ENCODE measurements at places on chromosomes 6 and 20.
A peak's percentile ranks its signal among the peaks of the same experiment; 100 is the strongest.

- no peak for DNase-seq
Measured at GRCh38 chr20:2918096-2919049, 45.1 kb downstream of the PTPRA start.

DNA sequence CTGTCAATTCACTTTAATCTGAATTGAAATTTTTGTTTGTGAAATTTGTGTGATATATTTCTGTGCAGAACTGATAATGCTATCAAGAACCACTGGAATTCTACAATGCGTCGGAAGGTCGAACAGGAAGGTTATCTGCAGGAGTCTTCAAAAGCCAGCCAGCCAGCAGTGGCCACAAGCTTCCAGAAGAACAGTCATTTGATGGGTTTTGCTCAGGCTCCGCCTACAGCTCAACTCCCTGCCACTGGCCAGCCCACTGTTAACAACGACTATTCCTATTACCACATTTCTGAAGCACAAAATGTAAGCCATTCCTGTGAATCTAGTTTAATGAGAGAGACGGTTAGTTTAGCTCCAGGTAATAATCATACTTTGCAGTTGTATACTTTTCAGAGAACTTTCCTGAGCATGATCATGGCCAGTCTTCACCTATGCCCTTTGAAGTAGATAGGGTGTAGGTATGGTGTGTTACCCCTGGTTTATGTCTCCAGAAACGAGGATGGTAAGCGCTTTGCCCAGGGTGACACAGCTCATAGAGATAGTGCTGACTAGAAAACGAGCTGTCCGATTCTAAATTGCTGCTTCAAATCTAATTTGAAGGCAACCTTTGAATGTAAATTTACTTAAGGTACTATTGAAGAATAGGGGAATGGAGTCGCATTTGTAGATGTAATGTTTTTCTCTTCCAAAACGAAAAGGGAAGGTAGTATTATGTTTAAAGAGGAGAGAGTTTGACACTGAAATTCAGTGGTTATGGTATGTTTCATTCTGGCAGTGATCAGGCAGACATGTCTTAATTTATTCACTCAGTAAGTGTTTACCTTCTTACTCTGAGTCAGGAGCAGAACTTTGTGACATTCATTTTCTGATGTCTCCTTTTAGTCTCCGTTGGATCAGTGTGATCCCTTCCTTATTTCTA, 11.4 kb downstream of the MYB start:
- no peak for DNase-seq

DNA sequence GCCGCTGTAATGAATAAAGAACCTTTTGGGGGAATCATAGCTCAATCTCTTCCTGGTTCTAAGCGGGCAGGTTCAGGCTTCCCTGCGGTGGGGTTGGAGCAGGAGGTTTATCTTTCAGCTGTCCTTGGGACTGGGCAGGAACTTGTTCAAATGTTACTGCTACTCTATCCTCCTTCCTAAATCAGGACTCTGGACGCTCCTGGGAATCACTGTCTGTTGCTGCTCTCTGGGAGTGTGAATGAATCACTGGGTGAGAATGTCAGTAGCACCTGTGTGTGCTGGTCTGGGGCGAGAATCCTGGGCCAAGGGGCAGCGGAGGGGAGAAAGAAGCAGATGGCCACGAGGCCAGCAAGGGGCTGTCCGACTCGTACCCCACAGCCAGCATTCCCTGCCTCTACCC, 65.4 kb upstream of the ZNFX1 start:
- no peak for DNase-seq

- DNase-seq, result no peak
Measured at GRCh38 chr20:40565682-40566040, 123.4 kb downstream of the MAFB start.

DNA sequence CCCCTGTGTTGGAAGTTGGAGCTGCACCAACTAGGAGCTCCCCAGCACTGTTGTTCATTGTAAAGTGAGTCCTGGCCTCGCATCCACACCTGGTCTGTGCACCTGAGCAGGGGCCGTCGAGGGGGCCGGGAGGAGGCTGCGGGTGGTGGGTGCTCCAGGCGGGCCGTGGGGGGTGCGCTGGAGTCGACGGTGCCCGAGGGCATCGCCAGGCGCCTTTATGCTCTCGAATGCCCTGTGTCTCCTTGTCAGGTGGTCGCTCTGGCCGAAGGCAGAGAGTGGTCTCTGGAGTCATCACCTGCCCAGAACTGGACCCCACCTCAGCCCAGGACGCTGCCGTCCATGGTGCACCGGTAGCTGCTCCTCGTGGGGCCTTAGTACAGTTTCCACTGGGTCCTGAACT, 4.3 kb downstream of the ARFGAP1 start:
- DNase-seq, result no peak

GRCh38 chr6:30761791-30762429, 17.6 kb upstream of the IER3 start:
- DNase-seq, result no peak

GRCh38 chr6:149419696-149420404, 19.8 kb downstream of the SUMO4 start:
- no peak for DNase-seq

- DNase-seq, result no peak
Measured at GRCh38 chr6:167058261-167058660, 59.1 kb downstream of the CEP43 start.

DNA sequence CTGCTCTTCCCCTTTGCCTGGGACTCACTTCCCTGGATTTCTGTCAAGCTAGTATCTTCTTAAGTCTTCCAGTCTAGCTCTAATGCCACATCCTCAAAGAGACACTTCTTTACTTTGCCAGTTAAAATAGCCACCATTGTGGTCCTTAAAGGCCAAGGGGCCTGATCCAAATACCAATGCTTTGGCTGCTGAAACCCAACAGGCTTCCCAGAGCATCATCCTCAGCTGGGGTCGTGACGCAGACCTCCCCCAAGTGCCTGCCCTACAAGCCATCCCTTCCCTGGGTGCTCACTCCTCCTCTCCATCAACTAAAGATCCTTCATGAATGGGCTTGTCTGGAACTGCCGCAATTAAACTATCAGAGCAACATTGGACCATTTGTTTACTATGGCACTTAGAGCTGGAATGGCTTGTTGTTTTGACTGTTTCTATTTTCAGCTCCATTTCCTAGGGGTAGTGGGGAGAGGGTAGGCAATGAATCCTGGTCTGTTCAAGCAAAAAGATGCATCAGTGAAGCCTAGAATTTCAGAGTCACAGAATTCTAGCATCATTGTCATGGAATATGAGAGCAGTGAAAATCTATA, 79.6 kb upstream of the SIRPA start:
- DNase-seq, result peak; percentile 0

- no peak for DNase-seq
Measured at GRCh38 chr6:132703936-132704335, 9.9 kb downstream of the VNN1 start.

DNA sequence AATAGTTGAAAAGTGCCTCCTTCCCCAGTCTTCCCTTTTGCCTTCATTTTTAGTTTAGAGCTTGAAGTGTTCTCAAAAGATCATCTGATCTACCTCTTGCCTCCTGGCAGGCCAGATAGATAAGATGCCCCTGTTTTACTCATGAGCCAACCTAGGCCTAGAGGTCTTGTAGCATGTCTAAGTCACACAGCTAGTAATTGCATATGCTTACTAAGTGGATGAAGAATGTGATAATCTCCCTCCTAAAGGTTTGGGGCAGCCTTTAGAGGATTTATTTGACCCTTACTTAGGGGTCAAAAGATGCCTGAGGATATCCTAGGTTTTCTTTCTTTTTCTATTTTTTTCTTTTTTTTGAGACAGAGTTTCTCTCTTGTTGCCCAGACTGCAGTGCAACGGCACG, 2.1 kb downstream of the C6orf141 start:
- DNase-seq, result no peak

GRCh38 chr20:62907384-62908317, 18.7 kb downstream of the DIDO1 start:
- DNase-seq, result no peak

DNA sequence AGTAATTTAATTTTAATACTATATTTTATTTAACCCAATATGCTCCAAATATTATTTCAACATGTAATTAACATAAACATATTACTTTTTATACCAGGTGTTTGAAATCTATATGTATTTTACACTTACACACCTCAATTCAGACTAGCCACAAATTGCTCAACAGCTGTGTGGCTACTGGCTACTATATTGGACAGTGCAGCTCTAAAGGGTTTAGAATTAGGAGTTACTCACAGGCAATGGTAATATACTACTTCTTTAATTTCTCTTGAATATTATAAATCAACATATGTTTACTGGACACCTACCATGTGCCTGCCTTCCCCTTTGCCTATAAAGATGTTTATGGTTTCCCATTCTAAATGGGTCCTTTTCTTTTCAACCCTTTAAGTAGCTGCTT, 2.3 kb downstream of the MTRF1L start:
- DNase-seq, result no peak

DNA sequence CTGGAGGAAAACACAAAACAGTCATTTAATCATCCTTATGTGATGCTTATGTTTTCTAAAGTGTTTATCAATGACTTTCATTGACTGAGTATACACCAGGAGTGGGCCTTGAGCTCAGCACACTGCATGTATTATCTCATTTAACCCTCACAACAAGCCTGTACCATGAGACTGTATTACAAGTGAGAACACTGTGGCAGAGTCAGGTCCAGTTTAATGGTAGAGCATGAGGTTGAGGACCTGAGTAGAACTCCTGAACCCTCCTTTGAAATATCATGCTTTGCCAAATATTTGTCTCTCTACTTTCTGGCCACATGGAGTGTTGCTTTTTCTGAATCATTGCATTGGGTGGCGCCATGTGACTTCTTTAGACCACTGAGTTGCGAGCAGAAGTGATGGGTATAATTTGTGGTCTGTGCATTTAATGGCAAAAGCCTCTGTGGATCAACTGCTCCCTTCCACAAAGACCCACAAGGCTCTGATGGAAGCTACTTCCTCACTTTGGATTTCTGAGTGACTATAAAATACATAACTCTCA, 65.0 kb upstream of the SIRPG start:
- DNase-seq, result no peak

DNA sequence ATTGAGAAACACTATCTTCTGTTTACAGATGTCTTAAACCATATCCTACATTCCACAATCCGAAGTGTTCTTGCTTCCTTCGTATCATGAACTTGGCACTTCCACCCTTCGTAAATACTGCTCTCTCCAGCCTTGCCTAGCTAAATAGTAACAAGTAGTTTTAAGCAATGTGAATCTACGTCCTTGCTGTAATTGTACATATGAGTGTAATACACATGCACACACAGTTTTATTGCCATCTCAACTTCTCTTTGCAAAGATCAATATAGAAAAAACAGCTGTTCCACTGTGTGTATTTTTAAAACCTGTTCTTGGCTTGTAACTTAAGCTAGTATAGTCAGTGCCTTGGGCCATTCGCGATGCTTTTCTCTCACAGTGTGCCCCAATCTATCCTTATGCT, 1524.7 kb downstream of the GRIK2 start:
- DNase-seq, result no peak

GRCh38 chr20:6767536-6768227, at the start of gene BMP2:
BMP2 (plus strand) TSS chr20:6767686; CDS start chr20:6770127, 2,441 bp downstream.
- peak; percentile 21 for DNase-seq

GRCh38 chr6:158046201-158047126, 64.8 kb downstream of the SYNJ2 start:
- DNase-seq, result no peak

GRCh38 chr20:56032251-56032650, 26.9 kb upstream of the CBLN4 start:
- no peak for DNase-seq

DNA sequence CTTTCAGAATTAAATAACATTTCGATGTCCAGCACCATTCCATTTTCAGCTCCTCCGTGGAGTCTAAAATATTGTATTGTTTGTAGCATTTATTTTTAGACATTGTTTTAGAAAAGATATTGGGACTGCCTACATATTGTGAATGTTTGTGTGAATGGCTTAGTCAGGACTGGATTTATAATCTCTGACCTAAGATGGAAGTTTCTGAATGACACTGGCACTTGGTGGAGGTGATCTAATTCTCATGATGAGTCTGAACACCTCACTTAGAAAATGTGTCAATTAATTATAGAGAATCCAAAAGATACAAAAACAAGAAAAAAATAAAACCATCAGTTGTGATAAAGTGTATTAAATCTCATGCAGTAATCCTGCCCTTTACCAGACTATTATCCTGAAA, 60.8 kb upstream of the HBS1L start:
- no peak for DNase-seq

DNA sequence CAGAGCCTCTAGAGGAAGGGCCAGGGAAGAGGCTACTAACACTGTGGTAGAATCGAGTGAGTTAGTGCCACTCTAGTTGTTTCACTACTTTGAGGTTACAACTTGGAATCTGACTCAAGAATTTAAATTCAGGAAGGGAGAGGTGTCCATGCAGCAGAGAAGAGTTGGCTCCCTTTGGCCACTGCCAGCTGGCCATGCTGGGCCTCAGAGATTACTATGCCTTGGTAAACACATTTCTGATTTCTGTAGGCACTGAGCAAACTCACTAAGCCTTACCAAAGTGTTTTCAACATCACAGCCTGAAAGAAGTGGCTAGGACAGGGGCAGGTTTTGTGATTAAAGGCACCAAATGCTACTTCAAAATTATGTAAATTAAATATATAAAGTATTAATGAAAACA, 61.9 kb downstream of the ZHX3 start:
- DNase-seq, result no peak

- no peak for DNase-seq
Measured at GRCh38 chr6:73648166-73648565, 5.6 kb downstream of the SLC17A5 start.

DNA sequence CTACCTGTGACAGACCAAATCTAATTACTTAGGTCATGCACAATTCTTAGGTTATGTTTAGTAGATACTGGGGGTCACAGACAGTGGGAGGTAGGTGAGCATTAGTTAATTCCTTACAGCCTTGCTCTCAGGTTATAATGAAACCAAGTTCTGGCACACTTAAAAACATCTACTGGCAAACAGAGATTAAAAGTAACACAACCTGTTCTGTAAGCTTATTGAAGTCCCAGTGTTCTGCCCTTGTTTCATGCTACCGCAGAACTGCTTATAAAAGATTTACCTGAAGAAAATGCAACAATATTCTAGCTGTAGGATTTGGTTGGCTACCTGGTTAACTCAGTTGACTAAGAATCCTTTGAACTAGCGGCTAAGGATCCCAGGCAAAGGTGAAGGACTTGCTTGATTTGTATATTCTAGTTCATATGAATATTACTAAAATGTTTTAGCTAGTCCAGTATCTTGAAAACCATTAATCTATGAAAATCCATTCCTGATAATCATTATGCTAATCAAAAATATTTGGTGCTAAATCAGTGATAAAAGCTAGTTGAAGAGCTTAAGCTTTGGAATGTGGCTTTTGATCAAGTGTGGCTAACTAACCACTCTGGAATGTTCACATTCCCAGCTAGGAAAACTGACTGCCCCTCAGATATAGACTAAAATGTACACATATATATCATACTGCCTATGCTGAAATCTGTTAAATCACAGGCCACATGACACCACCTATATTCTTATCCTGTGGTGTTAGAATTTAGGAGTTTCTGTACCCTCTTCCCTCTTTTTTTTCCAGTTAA, 7.2 kb downstream of the PEX3 start:
- DNase-seq, result no peak

- no peak for DNase-seq
Measured at GRCh38 chr6:11625302-11625701, 87.8 kb downstream of the TMEM170B start.

All from stimulated activated CD4-positive, alpha-beta T cell treated with anti-CD3 and anti-CD28 coated beads, Interleukin-2, amount 100 ng/mL, for 24 hours (primary cell).